ENCODE measurements at places on chromosomes 3 and 15.

DNA sequence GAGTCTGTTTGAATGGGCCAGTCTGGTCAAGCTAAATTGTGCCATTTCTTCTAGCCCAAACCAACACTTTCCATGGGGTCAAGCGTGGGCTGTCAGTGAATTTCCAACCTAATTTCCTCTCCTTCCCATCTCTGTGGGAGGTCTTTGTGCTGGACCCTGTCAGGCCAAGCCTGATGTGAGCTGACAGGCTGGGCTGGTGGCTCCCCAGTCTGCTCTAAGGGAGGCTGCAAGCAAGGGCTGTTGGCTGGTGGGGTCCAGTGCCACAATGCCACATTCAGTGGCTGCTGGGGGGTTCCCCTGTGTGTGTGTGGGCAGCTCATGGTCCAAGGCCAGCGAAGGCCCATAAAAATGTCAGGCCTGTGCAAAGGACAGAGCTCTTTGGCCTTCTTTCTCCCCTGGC, 216.1 kb downstream of the OPA1 start:
- DNase-seq: no peak

- no peak for DNase-seq
These were observed 38.6 kb downstream of the SGO1 start for GRCh38 chr3:20147361-20147760.

- DNase-seq: no peak
These were observed 35.2 kb downstream of the SENP8 start for GRCh38 chr15:72153269-72154000.

DNA sequence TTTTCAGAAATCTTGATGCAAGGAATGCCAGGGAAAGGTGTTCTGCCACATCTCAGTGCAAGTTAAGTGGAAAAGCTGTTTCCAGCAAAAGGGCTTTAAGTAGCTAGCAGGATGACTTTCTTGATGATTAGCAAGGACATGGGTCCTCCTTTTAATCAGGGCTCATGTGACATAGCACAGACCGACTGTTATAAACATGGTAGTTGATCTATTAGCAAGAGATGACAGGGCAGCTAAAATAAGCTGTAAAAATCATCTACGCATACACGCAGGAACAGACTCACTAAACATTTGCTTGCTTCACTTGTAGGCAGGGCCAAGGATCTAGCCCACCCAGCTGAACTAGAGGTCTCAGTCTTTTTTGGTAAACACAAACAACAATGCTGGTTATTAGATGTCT, 69.0 kb downstream of the GOLIM4 start:
- no peak for DNase-seq

GRCh38 chr3:82293867-82294266, 532.4 kb upstream of the GBE1 start:
- no peak for DNase-seq

DNA sequence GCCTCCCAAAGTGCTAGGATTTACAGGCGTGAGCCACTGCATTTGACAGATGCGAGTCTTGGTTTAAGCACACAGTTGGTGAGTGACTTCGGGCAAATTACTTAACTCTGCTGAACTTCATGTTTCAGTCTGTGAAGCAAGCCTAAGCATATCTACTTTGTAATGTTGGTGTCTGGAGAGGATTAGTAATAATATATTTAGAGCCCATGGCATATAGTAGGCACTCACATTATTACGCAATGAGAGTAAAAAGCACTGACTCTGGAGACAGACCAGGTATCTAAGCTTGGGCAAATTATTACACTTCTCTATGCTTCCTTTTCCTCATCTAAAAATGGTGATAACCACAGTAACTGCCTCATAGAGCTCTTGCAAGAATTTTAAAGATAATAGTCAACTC, 208.7 kb upstream of the P2RY1 start:
- no peak for DNase-seq

DNA sequence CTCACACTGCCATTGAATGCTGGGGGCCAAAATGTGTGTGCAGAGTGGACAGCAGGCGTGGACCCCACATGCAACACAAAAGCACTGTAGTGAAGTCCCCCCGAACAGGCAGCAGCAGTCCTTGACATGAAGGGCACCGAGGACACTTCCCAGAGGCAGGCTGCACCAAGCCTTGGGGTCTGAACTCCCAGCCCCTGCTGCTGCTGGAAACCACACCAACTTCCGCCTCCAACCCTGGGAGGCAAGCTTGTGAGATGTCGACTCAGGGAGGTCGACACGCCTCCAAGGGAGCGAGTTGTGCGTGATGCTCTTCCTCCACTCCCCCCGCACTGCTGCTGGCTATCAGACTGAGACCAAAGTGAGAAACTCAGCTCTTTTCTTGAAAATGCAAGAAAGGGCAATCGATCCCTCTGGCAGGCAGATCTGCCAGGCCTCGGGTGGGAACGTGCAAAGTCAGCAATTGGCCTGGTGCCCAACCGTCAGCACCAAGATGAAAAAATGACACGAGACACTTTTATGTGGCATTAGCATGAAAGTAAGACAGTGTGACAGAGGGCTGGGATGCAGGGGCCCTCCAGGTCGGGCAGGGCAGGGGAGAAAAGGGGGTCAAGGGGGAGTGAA, 43.6 kb downstream of the WHAMM start:
- DNase-seq: no peak

DNA sequence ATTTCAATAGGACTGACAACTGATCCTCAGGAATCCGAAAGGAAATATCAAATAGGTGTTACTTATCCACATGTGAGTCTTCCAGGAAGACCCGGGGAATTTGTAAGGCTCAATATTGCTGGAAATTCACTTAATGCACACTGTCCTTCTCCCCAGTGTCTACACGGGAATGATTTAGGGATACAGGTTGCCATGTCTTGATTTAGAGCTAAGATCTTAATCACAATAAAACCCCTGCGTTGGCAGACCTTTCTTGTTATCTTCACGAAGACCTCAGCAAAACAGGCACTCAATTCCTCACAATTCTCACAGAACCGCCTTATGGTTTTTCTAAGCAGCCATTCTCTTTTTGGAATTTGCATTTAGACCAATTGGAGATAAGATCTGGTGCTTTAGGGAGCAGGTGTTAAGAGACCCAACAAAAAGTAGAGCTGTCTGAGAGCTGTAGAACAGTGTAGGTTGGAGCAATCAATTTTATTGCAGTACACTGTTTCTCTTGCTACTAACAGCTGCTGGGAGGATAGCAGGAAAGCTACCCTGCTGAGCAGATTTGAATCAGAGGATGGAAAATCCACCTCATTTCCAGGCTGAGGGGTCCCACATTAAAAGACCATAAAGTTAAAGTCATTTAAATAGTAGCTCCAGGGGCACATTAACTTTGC, 925.7 kb downstream of the EPHA3 start:
- DNase-seq: no peak

- DNase-seq: no peak
These were observed 34.8 kb upstream of the AMOTL2 start for GRCh38 chr3:134409041-134409440.

- DNase-seq: no peak
These were observed 404.4 kb upstream of the KCNMB2 start for GRCh38 chr3:178131801-178132200.

GRCh38 chr15:64753480-64754185, 21.8 kb downstream of the RBPMS2 start:
- DNase-seq: no peak

DNA sequence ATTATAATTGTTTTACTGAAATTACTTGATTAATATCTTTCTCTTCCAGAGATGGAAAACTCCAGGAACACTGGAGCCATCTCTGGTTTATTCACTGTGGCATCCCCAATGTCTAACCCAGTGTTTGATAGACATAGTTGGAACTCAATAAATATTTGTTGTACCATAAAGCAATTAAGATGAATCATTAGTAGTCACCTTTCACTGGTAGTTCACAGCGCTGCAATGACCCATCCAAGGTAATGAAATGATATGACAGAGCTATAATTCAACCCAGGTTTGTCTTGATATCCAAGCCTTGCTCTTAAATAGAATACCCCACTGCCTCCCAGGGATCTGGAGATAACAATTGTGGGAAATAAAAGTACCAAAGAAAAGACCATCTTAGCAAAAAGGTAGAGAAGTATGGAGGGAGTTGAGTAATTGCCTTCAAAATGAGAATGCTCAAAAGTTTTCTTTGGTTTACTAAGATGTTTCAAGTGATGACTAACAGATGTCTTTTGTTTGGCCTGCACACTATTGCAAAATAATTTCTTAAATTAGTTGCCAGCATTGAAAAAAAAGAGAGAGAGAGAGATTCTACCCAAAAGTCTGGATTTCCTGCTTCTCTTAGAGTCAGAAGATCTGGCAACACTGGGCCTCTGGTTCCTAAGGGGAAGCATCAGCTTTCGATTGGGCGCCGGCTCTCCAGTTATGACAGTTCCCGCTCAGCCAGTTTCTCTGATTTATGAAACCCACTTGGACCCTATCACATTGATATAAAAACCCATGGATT, 348.5 kb downstream of the ERC2 start:
- DNase-seq: no peak

- DNase-seq: no peak
These were observed 66.3 kb upstream of the SLCO3A1 start for GRCh38 chr15:91787198-91787597.

DNA sequence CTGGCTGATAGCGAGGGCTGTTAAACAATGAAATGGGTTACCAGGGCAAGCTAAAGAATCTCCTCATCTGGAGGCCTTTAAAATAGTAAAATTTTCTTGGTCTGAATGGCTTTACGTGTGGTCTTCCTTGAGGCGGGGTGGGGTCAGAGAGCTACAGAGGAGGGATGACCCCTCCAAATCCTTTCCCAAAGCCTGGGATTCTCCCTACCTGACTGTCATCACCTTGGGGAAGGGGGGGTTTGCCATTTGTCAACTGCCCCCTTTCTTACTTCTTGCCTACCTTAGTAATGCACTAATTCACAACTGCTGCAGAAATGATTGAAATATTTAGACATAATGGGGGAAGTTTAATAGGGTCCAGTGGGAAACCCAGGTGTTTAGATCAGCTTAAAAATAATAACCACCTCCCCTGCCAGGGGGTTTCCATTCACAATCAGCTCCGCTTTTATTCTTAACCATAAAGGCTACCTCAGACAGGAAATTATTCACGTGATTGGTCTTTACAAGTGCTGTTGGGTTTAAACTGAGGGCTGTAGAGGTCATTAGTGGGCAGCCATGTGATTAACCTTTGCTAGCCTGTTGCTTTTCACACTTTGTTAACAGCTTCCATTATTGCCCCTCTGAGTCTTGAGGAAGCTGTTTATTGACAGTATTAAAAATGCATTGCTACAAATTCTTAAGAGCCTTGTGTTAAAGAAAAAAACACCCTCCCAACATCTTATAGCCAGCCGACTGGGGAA, 276.5 kb upstream of the ATP11B start:
- DNase-seq: no peak

- no peak for DNase-seq
These were observed 639 bp downstream of the NIPA1 start for GRCh38 chr15:22786868-22787698.

DNA sequence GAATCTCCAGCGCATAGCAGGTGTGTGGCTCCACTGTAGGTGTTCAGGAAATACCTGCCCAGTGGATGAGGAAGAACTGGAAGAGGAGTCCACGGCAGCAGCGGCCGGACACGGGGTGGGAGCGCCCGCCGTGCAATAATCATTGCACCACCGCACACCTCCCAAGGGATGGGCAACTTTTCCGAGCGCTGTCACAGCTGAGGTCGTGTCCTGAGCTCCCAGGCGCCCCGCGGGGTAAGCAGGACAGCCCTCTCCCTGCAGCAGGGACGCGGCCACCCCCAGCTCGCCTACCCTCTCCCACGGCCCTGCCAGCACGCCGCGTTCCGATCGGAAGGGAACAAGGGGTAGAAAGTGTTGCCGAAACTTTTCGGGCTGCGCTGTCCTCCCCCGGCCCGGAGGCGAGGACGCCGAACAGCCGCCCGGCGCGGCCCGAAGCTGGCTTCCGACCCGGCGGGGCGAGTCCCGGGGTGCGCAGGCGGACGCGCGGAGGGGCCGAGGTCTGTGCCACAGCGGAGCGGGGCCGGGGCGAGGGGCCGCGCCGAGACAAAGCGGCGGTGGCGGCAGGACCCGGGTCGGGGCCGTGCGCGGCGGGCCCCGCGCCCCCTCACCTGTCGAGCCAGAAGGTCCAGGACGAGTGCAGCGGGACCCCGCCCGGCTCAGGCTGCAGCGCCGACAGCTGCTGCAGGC, 475 bp downstream of the EIF4E3 start:
- no peak for DNase-seq

DNA sequence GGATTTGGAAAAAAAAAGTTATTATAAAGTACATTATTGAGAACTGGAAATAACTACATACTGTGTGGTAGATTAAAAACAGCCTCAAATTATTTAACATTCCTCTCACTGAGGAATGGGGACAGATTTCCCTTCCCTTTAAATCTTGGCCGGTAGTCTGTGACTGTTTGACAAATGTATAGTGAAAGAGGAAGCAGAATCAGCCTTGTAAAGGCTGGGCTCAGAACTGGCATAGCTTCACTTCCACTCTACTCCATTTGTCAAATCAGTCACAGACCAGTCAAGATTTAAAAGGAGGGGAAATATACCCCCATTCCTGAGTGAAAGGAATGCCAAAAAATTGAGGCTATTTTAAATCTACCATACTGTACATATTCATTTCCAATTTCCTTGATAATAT, 18.2 kb upstream of the B4GALT4 start:
- no peak for DNase-seq

DNA sequence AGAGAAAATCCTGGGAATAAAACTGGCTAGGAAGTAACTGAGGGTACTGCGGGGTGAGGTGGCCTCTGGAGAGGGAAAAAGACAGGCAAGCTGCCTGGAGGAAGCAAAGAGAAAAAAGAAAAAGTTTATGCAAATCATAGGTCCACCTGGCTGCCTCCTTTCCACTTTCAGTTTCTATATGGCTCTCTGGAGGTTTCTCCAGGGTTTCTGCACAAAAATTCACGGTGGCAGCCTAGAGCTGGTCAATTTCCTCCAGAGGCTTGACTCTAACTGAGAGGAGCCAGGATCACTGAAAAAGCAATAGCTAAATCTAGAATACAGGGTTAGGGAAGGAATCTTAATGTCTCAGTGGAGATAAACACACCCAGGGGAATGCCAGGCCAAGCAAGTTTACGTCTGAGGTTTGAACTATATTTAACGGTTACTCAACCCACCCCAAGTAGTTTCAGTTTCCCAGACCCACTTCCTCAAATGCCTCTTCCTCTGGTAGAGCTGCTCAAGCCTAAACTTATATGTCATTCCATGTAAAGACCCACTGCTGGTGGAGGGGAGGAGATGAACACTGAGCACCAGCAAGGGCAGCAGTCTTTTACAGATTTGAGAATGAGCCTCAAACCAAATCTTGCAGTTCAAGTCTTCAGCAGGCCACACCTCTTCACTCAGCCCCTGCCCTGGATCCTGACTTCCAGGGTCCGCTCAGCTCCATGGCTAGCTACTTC, 5.7 kb downstream of the LYSMD2 start:
- DNase-seq: no peak

GRCh38 chr3:172601066-172601832, 78.0 kb upstream of the TNFSF10 start:
- DNase-seq: no peak

- DNase-seq: no peak
These were observed 39.8 kb downstream of the ADAMTS17 start for GRCh38 chr15:100301910-100302431.

- DNase-seq: no peak
These were observed 11.8 kb downstream of the INO80 start for GRCh38 chr15:41104234-41104633.

- no peak for DNase-seq
These were observed 1.1 kb upstream of the CEMIP start for GRCh38 chr15:80777826-80778620.

- DNase-seq: no peak
These were observed 894.2 kb downstream of the ROBO1 start for GRCh38 chr3:78873641-78874040.

Measured in left forelimb (tissue), 1 donor.